ENCODE measurements at places on chromosomes 2 and 18. TPM values are rescaled to one million over a fixed set of nuclear protein-coding genes. Genes with fewer than 3 reads are reported as not detected.

DNA sequence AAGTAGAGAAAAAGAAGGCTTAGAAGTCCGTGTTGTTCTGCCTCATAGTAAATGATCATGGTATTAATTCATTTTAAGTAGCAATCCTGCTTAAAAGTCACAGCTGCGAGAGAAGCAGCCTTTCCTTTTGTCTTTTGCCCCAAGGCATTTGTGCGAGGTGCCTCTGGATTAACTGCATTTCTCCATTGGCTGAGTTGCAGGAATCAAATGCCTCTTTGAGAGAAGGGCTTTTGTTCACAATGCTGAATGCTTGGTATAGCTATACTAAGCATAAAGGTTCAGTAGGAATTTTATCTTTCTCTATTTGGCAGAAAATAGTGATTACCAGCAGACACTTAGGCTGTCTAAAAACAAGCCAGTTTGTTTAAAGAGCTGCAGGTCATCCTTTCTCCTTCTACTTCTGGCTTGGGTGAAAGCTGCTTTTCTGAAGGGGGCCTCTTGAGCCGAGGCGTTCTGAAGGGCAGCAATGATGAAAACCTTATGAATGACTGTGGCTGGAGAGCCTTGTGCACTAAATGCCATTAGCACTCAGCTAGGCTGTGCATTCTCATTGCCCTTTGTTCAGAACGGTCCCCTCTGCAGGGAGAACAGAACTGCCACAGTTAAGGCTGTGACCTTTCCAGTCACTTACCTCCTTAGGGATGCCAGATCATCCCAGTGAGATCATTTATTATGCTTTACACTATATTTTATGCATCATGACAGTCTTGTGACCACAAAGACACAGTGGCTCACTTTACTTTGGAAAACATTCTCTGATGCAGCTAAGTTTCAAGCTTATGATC, 68.8 kb upstream of the TMEM87B start:
- DNase-seq, result no peak
- H3K27me3 ChIP-seq, result no peaks in the 10 kb centered on the region
- H3K36me3 ChIP-seq, result no peaks in the 10 kb centered on the region
- no peaks in the 10 kb centered on the region for H3K4me1 ChIP-seq
- no peak overlapping the region for H3K4me3 ChIP-seq

DNA sequence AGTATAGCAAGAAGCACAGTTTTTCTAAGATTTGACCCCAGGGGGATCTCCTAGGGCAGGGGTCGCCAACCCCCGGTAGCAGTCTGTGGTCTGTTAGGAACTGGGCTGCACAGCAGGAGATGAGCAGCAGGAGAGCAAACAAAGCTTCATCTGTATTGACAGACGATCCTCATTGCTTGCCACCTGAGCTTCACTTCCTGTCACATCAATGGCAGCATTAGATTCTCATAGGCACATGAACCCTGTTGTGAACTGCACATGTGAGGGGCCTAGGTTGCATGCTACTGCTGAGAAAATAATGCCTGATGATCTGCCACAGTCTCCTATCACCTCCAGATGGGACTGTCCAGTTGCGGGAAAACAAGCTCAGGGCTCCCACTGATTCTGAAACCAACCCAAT, 136.2 kb downstream of the RGPD3 start:
- no peaks in the 10 kb centered on the region for H3K4me1 ChIP-seq
- no peak for DNase-seq
- H3K27me3 ChIP-seq, result no peaks in the 10 kb centered on the region
- no peaks in the 10 kb centered on the region for H3K36me3 ChIP-seq

TMEM169 gene
- total RNA-seq, result 1.8 TPM

GRCh38 chr18:57630002-57630753, 8.5 kb upstream of the NARS1 start:
- no peaks in the 10 kb centered on the region for H3K36me3 ChIP-seq
- peak overlapping the region; percentile 42 for H3K4me3 ChIP-seq
- H3K27ac ChIP-seq, result peak overlapping the region; percentile 83
- H3K4me1 ChIP-seq, result peaks cover 14% of the 10 kb centered on the region
- no peaks in the 10 kb centered on the region for H3K27me3 ChIP-seq

GRCh38 chr18:63445037-63445436, 22.8 kb upstream of the VPS4B start:
- H3K4me1 ChIP-seq, result no peaks in the 10 kb centered on the region
- H3K36me3 ChIP-seq, result no peaks in the 10 kb centered on the region
- no peaks in the 10 kb centered on the region for H3K27me3 ChIP-seq
- DNase-seq, result no peak
- H3K4me3 ChIP-seq, result no peak overlapping the region

DNA sequence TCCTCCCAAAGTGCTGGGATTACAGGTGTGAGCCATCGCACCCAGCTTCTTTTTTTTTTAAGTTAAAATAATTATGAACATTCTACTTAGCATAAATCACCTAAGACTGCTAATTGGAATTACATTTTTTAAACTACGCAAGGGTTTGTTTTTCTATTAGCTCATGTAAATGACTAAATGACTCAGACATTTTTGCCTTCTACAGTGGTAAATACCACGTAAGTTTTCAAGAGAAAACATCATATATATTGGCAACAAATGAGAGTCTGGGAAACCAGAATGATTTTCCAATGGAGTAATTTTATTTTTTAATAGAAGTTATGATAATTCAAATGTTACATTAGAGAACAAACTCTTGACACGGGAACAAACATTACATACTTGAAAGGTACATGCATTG, 259.0 kb downstream of the ZNF385B start:
- H3K27ac ChIP-seq, result peak overlapping the region; percentile 1
- no peaks in the 10 kb centered on the region for H3K27me3 ChIP-seq
- H3K4me3 ChIP-seq, result no peak overlapping the region
- no peak for DNase-seq

CD28 gene
- total RNA-seq, result 2.4 TPM

All from left lung (tissue), 14 donors.